Stimulated activated CD8-positive, alpha-beta memory T cell treated with anti-CD3 and anti-CD28 coated beads, Interleukin-7, amount 100 ng/mL, for 48 hours (primary cell): ENCODE measurements at places on chromosomes 5 and 9.

- no peak for DNase-seq
These were observed 1173.4 kb upstream of the ACO1 start for GRCh38 chr9:31210978-31211570.

GRCh38 chr5:7978991-7979390, 110.0 kb downstream of the MTRR start:
- DNase-seq, result no peak

DNA sequence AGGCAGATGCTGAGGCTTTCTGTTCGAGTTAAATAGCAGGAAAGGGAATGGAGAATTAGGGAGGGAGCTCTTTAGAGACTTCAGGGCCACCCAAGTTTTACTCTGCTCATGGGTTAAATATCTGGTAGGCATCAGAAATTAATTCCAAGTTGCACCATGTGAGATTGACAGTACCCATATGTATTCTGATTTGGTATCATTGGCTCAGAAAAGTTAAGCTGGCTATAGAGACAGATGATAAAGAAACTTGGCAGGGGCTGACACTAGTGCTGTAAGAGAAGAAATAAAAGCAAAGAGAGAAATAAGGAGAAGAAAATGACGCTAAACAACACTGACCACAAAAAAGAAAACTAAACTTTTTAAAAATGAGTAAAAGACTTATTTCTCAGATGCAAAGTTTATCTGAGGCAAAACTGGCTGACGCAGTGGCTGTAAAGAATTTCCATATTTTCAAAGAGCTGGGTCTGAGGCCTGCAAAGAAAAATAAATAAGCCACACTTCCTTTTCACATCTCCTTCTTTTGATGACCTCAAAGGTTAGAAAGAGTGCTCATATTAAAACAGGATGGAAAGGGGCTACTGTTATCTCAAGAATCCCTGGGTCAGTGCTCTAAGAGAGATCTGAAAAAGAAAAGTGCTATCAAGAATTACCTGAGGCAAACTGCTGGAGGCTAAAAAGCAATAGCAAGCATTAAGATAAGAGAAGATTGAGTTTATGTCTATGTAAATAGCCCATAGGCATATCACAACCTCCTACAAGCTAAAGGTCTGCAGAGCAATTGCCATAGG, 399.0 kb upstream of the MEF2C start:
- DNase-seq, result no peak

DNA sequence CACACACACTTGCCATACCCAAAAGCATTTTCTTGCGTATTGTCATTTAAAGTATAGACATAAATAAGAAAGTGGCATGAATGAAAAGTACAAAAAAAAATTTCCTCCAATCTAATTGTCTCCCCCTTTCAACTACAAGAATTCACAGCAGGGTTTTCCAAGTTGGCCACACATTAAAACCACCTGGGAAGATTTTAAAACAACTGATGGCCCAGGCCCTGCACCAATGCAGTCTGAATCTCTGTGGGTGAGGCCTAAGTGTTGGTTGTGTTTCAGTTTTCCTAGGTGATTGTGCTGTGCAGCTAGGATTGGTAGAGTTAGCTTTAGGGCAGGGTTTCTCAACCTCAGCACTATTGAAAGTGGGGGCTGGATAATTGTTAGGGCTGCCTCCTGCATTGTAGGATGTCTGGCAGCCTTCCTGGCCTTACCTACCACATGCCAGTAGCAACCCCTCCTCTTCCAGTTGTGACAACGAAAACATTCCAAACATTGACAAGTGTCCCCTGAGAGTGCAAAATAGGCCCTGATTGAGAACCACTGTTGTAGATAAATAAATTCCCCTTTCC, 337.1 kb downstream of the KIAA0825 start:
- DNase-seq, result no peak

- no peak for DNase-seq
These were observed 795 bp downstream of the NDUFAF2 start for GRCh38 chr5:60945813-60946187.

DNA sequence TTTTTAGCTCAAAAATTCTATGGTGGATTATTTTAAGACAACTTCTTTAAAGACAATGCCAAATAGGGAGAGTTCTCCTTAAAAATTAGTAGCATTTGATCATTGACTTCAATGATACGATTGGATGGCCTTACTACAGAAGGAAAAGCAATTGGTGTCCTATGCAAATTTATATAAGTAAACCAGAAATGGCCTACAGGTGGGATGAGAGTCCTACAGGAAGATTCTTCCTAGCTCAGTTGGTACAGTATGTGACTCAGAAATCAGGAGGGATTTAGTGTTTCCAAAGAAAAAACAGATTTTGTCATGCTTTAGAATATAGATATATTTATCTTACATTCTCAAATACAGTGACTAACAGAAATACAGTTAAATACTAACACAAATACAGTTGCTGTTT, 6.5 kb downstream of the ANKRA2 start:
- DNase-seq, result no peak

GRCh38 chr9:112719696-112720095, 1.8 kb upstream of the INIP start:
- DNase-seq, result no peak

DNA sequence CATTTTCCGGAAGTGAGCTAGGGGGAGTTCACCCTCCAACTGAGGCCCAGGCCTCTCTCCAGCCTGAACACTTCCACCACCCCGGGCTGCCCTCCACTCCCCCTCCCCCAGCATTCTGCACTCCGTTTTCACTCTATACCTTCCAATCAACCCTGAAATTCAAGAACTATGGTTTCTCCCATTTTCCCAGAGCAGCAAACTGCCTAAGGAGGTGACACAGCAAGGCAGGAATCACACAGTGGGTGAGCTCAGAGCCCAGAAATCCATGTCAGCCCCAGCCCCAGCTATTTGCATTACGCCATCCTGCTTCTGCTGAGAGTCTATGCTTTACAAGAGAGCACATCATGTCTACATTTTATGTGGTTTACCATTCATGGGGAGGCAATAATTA, 11.9 kb downstream of the MSX2 start:
- no peak for DNase-seq

GRCh38 chr9:118223111-118223510, 518.9 kb downstream of the TLR4 start:
- DNase-seq, result no peak

DNA sequence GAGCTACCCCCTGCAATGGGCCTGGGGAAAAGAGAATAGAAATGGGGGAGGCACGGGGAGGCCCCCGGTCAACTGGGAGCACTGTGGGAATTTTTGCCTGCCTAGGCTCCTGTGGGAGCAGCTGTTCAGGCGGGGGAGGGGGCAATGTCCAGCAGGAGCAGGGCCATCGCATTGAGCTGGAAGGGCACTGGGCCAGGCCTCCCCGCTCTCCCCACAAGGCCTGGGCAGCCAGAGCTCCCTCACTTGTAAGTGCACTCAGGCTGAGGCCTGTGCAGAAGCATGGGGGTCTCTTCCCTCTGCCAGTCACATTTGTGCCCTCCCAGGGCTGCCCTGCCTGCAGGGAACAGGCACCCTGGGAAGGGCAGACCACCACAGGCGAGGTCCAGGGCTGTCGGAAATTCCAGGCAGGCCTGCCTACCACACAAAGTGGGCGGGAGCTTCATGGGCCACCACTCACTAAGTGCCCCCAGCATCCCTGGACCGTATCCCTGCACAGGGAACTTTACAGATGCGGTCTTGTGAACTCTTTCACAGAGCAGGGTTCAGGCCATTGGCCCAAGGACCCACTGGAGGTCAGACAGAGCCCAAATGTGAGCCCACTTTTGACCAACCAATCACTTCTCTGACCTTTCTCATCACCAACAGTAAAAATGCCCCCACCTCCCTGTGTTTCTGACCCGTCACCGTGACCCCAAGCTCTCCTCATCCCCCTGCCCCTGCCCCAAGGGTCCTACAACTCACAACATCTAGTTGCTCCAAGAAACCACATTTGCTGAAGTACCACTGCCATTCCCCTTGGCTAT, 1.0 kb upstream of the CFAP157 start:
- DNase-seq, result no peak

- DNase-seq, result no peak
These were observed 83.9 kb upstream of the WWC1 start for GRCh38 chr5:168207450-168208029.

DNA sequence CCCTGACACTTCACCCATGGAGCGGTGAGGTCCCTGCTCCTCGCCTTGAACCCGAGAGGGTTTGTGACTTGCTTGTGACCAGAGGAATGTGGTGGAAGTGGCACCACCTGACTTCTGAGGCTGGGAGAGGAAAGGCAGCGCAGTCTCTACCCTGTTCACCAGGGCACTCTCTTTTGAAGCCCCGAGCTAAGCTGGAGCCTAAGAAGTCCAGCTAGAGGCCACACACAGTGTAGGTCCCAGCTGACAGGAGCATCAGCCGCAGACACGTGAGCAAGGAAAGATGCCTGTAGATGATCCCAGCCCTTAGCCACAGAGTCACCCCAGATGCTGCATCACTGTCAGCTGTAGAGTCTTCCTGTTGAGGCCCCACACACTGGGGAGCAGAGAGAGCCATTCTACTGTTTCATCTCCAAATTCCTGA, 1.7 kb upstream of the ANGPTL2 start:
- DNase-seq, result no peak

DNA sequence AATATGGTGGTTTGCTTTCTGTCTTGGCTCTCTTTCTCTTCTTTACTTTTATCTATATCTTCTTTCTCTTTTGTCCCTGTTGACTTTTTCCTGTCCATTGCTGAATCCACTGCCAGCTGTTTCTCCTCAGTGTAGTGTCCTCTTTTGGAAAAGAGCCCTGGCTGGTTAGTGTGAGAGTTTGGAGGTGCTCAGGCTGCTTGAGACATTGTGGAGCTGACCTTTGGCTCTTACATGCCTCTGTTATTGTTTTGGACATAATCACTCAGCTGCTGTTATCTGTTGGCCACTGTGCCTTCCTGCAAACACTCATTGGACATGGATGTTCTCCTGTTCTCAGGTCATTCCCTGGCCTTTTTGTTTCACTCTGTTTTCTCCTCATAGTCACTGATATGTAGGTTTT, 295.4 kb upstream of the RIOK2 start:
- no peak for DNase-seq

DNA sequence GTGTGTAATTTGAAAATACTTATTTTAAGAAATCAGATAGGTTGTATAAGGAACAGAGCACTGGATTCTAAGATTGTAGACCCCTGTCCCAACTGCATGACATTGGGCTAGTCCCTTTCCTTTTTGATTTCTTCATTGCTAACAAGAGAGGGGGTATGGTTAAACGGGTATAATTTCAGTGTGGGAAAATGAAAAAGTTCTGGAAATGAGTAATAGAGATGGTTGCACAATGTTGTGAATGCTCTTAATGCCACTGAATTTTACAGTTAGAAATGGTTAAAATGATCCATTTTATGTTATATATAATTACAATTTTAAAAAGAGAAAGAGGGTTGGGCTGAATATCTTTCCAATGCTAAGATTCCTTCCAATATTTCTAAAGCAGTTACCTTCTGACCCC, 103.3 kb upstream of the LHFPL2 start:
- no peak for DNase-seq

DNA sequence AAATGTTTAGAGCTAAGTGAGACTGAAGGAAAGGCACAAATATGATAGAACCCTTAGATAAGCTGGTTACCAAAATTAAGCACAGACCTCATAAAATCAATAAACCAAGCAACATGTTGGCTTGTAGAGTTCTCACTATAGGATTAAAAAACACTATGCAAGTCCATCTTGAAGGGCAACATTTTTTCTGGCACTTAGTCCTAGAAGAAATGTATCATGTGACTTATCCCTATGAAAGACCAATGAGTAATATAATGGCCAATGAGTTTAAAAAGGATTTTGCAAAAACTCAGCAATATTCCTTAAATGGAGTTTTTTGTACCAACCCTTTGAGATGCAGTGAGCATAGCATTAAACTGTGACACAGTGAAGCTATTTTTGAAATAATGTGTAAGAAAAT, 216.3 kb upstream of the ADRA1B start:
- DNase-seq, result no peak

GRCh38 chr9:117160254-117160653, 254.6 kb downstream of the ASTN2 start:
- no peak for DNase-seq

GRCh38 chr5:59216841-59217240, 634.0 kb downstream of the RAB3C start:
- DNase-seq, result no peak

- no peak for DNase-seq
These were observed 107.1 kb downstream of the CTNND2 start for GRCh38 chr5:11797132-11797531.

DNA sequence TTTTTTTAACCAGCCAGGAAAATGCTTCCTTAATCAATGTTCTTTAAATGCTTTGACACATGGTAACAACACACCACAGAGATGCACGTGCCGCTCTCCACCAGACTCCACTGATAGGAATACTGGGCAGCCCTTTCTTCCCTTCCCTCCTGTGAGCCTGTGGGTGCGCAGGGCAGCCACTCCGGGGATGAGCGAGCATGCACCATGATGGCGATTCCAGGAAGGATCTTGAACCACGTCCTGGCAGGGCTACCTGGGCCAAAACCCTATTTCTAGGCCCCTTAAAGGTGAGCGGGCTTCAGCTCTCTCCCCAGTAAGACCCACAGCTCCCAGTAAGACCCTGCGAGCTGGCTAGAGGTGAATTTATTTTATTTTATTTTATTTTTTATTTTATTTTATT, 128.2 kb downstream of the MVB12B start:
- DNase-seq, result no peak

DNA sequence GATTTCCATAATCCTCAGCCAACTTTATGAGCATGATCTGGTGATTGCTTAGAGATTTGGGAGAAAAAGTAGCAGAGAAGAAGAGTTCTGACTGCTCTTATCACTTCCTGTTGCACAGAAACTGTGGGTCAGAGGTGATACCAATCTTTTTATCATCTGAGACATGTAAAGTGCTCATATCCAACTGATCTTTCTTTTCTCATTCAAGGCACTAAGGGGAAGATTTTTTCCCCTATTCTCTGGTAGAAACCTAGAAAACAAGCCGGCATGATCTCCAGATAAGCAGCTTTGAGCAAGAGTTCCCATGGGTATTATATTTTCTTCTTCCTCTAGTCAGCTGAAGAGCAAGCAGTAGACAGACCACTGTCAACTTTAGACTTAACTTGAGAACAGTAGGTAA, 29.0 kb upstream of the GPR150 start:
- no peak for DNase-seq

DNA sequence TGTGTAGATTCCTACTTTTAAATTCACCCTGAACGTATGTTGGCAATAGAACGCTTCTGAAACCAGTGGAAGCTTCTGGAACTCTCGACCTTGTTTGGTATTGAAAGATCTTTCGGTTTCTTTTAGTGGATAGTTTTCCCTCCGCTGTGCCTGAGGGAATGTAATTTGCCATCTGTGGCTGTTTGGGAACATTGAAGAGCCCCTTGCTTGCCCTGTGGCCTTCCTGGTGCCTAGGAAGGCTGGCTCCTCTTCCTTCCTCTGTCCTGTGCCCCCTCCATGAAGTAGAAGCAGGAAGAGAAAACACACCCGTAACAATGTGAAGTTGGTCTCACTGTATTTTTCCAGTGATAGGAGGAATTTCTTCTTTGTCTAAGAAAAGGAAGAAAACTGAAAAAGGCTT, 274.3 kb downstream of the AOPEP start:
- no peak for DNase-seq

DNA sequence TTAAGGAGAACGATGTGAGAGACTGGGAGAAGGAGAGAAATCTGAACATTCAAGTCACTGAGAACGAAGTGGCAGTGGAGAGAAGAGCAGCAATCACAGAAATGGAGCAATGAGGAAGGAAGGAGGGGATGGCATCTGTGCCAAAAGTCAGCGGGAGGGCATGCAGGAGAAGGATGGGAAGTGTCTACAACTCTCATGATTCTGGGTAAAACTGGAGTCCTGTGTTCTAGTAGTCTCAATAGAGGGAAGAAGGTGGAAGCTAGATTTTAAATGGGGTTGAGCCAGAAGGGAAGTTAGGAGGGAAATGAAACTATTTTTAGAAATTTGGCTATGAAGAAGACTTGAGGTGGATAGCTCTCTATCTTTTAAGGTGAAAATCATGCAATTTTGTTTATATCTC, 39.1 kb upstream of the SPATA31C2 start:
- DNase-seq, result no peak
